Fibroblast of pulmonary artery (primary cell): ENCODE measurements at places on chromosomes 6 and 20.

DNA sequence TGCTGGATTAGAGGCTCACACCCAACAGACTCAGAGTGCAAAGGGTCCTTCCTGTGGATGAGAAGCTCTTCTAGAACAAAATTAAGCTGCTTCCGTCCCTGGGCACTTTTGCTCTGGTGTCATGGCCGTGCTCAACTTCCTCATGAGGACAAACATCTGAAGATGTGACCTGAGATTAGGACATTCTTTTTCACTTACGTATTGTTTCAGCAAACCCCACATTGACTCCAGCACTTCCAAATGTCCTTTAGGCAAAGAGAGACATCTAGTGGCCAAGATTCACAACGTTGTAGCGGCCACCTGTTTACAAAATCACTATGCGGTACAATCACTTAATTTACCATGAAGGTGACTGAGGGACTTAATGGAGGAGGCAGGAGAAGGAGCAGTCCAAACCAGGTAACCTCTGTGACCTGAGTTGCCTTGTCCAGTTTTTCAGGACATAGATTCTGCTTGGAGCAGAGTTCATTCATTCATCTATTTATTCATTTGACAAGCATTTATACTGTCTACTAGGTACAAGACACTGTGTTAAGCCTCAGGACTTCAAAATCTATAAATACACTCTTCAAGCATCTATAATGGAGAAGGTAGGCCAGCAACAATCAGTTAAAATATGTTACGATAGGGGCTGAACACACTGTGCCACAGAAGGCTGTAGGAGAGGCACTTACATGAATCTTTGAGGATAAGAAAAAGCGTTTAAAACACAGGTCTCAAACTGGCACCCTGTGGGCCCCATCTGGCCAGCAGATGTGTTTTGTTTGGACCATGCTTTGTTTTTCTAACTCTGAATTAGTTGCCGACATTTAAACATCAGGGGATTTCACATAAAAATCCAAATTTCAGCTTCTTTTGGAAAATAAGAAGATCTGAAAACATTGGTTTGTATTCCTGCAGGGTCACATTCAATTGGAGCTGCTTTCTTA is 5.6 kb upstream of the ADGRF1 start:
- DNase-seq, result peak; percentile 85

GRCh38 chr6:149075616-149076354 is 241.7 kb upstream of the TAB2 start:
- peak; percentile 45 for DNase-seq

DNA sequence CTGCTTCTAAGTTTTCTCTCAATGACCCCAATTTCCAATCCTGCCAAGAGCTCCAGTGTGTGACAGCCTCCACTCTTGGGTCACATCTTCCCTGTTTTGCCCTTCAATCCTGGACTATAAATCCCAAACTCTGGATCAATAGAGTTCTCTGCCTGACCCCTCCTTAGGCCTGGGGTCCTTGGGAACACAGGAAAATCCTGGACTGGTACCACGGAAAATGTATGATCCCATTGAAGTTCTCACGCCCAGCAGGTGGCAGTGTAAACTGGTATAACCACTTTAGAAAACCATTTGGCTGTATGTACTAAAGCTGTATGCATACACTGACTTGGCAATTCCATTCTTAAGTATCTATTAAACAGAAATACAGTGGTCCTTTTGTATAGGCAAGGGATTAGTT is 98.0 kb downstream of the SNAP25 start:
- DNase-seq, result no peak

- no peak for DNase-seq
These were observed 7.3 kb upstream of the HNF4A start for GRCh38 chr20:44348168-44348659.

GRCh38 chr6:1599469-1599868 is 10.2 kb upstream of the FOXC1 start:
- DNase-seq, result no peak

DNA sequence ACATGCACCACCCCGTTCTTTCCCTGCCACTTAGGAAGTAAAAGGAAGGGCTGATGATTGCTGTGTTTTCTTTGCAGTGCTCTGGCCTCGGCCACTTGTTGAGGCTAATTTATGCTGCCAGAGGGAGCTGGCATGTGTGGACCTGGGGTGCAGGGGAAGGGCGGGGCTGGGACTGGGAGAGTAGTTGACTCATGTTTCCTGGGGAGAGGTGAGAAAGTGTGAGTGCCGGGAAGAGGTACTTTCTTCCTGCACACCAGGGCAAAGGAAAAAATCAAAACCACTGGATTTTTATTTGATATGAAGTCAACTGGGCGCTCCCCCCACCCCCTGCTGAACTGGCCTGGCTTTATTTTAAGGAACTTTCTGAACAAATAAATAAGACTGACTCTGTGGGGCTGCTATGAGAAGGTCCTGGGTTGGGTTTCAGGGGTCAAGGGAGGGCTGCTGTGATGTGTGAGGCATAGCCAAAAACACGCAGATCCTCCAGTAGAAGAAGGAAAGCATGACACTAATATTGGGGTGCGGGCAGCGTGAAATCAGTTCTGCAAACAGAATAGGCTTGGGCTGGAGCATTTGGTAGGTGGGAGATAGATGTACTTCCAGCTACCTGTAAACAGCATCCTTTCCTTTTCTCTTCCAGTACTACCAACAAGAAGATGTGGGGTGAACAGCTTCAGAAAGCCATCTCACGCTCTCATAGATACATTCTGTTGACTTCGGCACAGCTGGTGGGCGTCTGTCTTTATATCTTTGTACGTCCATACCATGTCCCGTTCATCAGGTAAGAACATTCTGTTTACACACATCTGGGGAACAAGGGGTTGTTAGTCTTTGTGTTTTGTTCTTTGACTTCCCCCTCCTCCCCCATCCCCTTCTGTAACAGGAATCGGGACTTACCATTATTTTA is 87.5 kb downstream of the SYNJ2 start:
- DNase-seq, result peak; percentile 65

- no peak for DNase-seq
These were observed 73.3 kb upstream of the LYRM2 start for GRCh38 chr6:89711801-89712200.

GRCh38 chr6:36834576-36835341 is 4.5 kb downstream of the CPNE5 start:
- no peak for DNase-seq

DNA sequence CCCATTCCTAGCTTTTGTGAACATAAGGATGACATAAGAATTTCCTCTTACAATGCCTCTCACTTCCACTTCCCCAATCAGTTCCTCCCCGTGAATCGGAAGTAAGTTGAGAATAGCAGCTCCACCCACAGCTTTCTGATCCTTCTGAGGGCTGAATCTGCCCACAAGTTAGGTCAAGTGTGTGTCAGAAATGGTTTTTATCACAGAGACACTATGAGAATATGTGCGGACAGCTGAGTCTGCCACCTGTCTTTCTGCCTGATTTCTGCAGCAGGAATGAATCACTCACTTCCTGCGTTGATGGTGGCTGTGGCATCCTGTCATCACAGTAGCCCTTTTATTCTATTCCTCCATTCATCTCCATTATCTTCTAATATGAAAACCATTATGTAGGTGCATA is 70.2 kb downstream of the RIN2 start:
- DNase-seq, result peak; percentile 51

GRCh38 chr6:157316871-157317814 is 6.2 kb downstream of the TMEM242 start:
- DNase-seq, result peak; percentile 93

DNA sequence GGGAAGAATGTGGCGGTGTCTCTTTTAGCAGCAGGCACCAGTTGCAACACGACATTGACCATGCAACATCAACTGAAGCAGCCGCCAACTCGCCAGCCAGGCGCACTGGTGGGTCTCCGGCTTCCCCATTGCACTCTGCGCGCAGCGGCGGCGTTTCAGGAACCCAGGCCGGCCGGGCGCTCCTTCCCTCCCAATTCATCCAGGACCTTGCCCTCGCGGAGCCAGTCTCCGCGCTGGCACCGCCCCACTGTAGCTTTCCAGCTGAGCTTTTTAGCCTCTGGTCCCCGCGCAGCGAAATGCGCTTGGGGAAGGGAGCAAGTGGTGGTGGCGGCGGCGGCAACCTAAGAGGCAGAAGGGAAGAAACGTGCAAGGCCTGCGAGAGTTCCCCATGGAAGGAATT is 297.9 kb upstream of the RIMS1 start:
- DNase-seq, result no peak

DNA sequence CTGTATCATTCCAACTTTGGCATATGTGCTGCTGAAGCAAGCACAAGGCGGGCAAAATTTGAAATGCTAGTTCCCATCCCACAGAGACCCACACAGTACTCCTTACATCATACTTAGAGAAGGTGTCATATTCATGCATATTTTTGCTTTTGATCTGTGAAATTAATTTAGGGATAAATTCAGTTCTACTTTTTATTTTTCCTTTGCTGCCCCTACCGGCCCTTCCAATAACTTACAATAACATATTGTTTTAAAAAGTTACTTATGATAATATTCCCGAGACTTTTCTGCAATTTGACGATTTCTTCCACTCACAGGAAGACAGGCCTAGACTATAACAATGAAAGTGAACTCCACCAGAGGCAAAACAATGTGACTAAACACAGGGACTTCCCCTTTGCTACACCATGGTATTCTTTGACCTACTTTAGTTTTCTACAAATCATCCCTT is 35.0 kb downstream of the SESN1 start:
- DNase-seq, result peak; percentile 87

DNA sequence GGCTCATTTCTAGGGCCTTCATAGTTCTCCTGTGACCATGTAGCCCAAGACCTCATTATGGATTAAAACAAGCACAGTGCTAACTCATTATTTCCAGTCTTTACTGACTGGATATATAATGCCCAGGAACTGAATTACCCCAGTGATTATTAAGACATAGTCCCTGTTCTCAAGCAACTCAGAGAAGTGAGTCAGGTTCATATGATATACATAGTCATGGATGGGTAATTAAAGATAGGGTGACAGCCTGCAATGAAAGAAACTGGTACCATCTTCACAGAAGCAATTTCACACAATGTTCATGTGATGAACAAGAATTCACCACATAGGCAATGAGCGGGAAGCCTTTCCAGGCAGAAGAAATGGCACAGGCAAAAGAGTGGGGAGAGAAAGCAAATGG is 3.5 kb downstream of the TRIM27 start:
- no peak for DNase-seq

GRCh38 chr20:19860737-19861136 is 102.7 kb downstream of the RIN2 start:
- DNase-seq, result no peak

DNA sequence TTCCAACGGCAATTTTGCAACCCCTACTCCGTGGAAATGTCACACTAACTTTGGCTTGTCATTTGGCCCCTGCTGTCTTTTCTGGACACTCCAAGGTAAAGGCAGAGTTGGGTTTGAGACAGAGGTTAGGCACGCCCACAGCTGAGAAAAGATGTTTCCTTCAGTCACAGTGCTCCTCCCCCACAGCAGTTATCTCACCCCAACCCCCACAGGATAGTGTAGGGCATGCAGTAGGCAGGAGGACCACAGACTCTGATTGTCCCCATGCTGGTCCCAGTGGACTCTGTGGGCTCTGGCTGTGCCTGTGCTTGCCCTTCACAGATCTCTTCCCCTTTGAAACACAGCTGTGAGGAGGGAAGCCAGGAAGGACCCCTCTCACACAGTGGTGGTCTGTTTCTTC is 124.0 kb upstream of the CARMIL1 start:
- DNase-seq, result no peak

DNA sequence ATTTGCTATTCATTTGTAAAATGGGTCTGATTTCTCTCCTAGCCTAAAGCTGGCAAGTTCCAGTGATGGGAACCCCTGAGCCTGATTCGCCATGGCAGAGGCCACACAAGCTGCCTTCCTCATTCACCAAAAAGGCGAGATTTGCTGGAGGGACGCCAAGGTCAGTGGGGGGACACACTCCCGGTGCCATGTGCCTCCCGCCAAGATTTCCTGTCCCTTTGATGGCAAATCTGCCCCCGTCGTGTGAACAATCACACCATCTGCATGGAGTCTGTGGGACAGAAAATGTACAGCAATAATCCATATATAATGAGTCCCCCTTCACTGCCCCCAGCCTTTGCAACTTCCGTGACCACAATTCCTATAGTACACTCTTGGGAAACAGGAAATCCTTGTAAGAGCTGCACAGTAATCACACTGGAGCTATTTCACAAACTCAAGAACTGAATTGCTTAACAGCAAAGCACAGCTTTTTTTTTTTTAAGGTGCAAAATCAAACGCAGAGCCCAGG is 15.7 kb upstream of the IGF2R start:
- peak; percentile 96 for DNase-seq

DNA sequence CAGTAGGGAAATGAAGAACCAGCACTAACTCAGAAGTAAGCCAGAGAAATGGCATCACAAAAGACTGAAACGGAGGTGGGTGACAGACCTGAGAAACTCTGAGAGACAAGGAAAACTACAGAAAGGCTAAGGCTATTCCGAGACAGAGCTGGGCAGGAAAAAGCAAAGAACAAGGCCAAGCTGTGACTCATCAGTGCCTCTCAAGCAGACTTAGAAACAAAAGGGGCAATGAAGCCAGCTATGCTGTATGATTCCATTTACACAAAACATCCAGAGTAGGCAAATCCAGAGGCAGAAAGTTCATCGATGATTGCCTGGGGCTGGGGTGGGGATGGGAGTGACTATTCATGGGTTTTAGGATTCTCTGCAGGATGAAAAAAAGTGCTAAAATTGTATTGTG is 50.0 kb downstream of the SLC23A2 start:
- peak; percentile 90 for DNase-seq

- DNase-seq, result no peak
These were observed 31.5 kb downstream of the RRBP1 start for GRCh38 chr20:17650301-17651128.

- no peak for DNase-seq
These were observed 17.6 kb upstream of the SERPINB9 start for GRCh38 chr6:2920671-2921112.

GRCh38 chr20:41365777-41366545 is 657 bp downstream of the EMILIN3 start:
- DNase-seq, result no peak

GRCh38 chr6:112370946-112371345 is 23.8 kb downstream of the RFPL4B start:
- no peak for DNase-seq

- peak; percentile 49 for DNase-seq
These were observed 47.5 kb downstream of the RALGAPA2 start for GRCh38 chr20:20664795-20665589.

DNA sequence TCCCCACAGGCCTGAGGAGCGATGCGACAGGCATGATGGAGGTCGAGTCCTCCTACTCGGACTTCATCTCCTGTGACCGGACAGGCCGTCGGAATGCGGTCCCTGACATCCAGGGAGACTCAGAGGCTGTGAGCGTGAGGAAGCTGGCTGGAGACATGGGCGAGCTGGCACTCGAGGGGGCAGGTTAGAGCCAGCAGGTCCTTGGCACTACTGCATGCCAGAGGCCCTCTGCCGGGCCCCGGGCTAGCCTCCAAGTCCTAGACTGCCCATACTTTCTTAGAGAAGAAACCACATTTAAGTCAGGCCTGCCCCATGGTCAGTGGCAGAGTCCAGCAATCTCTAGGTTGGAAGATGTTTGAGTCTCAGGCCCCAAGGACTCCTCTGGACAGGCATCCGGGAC is 32.1 kb downstream of the PKIG start:
- DNase-seq, result no peak

GRCh38 chr6:105319331-105319730 is 83.6 kb downstream of the PREP start:
- DNase-seq, result peak; percentile 7
